Stimulated activated CD4-positive, alpha-beta T cell treated with anti-CD3 and anti-CD28 coated beads, Interleukin-1b, Interleukin-23, amount 100 ng/mL, for 1 hour (primary cell): ENCODE measurements at places on chromosomes 11 and 22.
A peak's percentile ranks its signal among the peaks of the same experiment; 100 is the strongest.

GRCh38 chr11:86193297-86194095 is 51.1 kb upstream of the EED start:
- peak; percentile 17 for DNase-seq

DNA sequence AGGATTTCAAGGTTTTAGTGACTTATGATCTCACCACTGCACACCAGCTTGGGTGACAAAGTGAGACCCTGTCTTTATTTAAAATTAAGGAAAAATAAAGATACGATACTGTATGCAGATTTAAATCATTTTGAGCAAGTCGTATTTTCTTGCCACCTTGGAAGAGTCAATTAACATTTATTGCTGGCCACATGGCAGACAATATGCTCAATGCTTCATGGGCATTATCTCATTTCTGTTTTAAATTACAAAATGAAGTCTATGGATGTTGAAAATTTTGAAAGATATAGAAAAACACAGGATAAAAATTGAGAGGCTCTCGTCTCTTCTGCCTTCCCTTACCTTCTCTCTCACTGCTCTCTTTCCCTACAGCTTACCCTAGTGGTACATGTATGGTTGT is 349.0 kb upstream of the CCDC90B start:
- no peak for DNase-seq

GRCh38 chr11:8593935-8594909 is at the start of gene STK33:
Gene STK33, minus strand, starts transcription at chr11:8594228. Its CDS starts 119,323 bp downstream, at chr11:8474905.
- DNase-seq = no peak

GRCh38 chr11:72776844-72777754 is 16.7 kb downstream of the STARD10 start:
- no peak for DNase-seq
